ENCODE measurements at places on chromosomes 5 and 9.
A peak's percentile ranks its signal among the peaks of the same experiment; 100 is the strongest.

DNA sequence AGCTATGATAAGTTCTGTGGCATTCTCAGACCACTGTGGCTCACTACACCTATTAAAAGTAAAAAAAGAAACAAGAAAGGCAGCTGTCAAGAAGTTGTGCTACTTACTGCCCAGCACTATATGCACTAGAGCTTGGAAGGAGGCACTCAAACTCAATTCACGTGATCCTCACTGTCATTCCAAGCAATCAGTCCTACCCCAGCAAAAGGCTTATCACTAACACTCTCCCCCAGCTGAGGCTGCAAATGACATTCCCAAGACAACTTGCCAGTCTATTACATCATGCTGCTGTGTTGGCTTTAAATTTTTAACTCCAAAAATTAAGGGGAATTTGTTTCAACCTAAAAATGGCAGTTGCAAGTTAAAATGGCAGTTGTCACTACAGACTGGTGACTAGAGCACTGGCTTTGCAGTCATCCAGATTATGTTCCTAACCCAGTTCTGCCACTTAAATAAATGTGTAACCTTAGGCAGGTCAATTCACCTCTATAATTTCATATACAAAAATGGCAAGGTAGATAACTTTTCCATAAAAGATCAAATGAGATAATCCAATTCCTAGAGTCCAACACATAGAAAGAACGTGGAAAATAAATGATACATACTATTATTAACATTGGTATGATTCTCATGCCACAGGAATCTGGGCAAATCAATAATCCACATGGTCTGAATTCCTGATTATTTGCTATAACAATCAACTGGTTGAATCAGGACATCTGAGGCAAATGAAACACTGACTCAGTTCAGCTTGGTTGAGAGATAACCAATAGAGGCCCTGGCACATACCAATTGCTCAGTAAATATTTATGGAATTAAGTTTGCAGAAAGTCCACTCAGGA lies 52.4 kb downstream of the FBXW11 start:
- no peak overlapping the region for H3K27ac ChIP-seq
- DNase-seq = no peak
- no peaks in the 10 kb centered on the region for H3K36me3 ChIP-seq
- no peak overlapping the region for H3K4me3 ChIP-seq
- H3K4me1 ChIP-seq = peaks cover 52% of the 10 kb centered on the region

- no peaks in the 10 kb centered on the region for H3K4me1 ChIP-seq
- no peak overlapping the region for H3K27ac ChIP-seq
- DNase-seq = no peak
- no peaks in the 10 kb centered on the region for H3K36me3 ChIP-seq
Observed at GRCh38 chr9:88821033-88821745, 170.1 kb upstream of the S1PR3 start.

DNA sequence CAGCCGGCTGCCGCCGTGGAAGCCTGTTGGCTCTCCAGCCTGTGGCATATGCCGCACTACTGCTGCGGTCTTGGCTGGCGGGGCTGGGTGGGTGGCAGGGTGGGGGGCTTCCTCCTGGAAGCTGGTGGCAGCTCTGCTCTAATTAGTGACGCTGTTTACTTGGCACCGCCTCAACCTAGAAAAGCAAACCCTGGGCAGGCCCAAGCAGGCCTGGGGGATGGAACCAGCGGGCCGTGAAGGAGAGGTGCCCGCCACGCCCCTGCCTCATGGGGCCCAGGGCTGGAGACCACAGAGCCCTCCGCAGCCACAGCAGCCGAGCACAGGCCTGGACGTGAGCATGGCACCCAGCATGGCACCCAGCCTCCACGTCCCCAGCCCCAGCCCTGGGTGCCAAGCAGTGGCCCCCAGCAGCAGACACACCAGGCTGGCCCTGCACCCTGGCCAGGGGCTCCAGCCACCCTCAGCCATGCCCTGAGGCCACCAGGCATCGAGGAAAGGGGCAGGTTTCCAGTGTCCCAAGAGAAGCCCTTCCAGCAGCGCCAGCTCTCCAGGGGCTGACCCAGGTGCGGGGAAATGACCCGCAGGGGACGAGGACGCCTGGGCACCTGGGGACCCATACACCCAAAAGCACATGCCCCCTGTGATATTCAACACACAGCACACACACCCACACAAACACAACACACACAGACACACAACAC lies 5.4 kb upstream of the CCDC187 start:
- no peak for DNase-seq
- peaks cover 5% of the 10 kb centered on the region for H3K4me1 ChIP-seq
- H3K27ac ChIP-seq = no peak overlapping the region
- no peaks in the 10 kb centered on the region for H3K36me3 ChIP-seq
- peaks cover 50% of the 10 kb centered on the region for H3K27me3 ChIP-seq

GRCh38 chr5:91127456-91128081 lies 255.5 kb downstream of the ARRDC3 start:
- no peak overlapping the region for H3K4me3 ChIP-seq
- peak overlapping the region; percentile 48 for H3K27ac ChIP-seq
- H3K4me1 ChIP-seq = peaks cover 33% of the 10 kb centered on the region
- H3K27me3 ChIP-seq = no peaks in the 10 kb centered on the region
- DNase-seq = no peak

Data from suprapubic skin (tissue), 4 donors.